ENCODE measurements at places on chromosomes 13 and 19.

DNA sequence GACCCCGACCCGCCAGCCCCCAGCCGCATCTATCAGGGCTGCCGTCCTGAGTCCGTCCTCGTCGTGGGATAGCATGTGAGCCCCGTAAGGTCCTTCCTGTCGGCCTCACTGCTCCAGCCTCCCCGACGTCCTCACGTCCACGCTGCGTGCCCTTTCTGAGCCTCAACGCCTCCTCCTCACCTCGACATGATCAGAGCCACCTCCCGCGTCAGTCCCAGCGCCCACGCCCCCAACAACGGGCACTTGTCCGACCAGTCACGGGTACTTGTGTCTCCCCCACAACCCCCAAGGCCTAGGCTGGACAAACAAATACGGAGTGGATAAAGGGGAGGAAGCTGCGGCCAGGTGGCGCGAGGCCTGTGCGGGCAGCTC lies 665 bp downstream of the ZNF497 start:
- peak; percentile 45 for DNase-seq

- no peak for DNase-seq
Measured at GRCh38 chr19:5392486-5392885, 51.9 kb upstream of the PTPRS start.

DNA sequence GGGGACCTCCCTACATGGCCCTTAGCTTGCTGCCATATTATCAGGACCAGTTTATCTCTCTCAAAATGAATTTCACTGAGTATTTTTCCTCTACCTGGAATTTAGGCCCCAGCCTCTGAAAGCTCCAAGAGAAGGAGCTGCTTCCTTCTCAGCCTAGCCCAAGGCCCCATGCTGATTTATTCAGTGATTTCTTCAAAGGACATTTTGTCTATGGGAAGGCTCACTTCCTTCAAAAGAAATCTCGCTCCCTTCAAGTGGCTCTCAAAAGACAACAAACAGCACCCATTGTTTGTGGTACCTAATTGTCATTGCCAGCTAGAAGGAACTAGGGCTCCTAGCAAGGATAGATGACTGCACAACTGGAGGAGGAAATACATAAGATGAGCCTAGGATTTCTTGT lies 172.4 kb downstream of the SLC7A1 start:
- DNase-seq, result no peak

GRCh38 chr19:31676271-31677004 lies 327.2 kb upstream of the TSHZ3 start:
- DNase-seq, result no peak

DNA sequence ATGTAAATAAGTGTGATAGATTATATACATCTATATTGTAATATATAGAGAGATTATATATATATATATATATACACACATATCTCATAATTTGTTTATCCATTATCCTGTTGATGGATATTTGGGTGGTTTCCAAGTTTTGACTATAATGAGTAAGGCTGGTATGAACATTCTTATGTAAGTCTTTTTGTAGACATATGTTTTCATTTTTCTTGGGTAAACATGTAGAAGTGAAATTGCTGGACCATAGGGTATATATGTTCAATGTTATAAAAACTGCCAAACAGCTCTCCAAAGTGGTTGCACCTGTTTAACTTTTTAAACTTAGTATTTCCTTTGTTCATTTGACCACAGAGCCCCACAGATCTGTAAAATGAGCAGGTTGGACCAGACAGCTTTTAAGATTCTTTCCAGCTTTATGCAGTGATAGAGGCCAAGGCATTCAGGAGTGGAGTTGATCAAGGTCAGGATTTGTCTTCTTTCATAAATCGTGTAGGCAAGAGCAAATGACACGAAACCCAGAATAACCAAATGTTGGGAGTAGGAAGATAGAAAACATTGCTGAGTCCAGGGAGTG lies 21.7 kb upstream of the KATNAL1 start:
- peak; percentile 52 for DNase-seq

GRCh38 chr19:3179739-3180293 lies 1.2 kb downstream of the S1PR4 start:
- DNase-seq, result no peak

- DNase-seq, result no peak
Measured at GRCh38 chr19:35715355-35715809, 2.4 kb upstream of the KMT2B start.

DNA sequence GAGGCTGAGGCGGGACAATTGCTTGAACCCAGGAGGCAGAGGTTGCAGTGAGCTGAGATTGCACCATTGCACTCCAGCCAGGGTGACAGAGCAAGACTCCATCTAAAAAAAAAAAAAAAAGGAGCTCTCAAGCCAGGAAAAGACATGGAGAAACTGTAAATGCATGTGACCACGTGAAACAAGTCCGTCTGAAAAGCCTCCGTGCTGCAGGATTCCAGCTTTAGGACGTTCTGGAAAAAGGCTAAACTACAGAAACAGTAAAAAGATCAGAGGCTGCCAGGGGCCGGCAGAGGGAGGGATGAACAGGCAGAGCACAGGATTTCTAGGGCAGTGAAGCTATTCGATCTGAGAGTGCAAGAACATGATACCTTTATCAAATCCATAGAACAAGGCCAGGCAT lies 40.7 kb upstream of the NDUFS7 start:
- no peak for DNase-seq

- DNase-seq, result peak; percentile 20
Measured at GRCh38 chr13:45092663-45093062, 27.6 kb upstream of the GTF2F2 start.

DNA sequence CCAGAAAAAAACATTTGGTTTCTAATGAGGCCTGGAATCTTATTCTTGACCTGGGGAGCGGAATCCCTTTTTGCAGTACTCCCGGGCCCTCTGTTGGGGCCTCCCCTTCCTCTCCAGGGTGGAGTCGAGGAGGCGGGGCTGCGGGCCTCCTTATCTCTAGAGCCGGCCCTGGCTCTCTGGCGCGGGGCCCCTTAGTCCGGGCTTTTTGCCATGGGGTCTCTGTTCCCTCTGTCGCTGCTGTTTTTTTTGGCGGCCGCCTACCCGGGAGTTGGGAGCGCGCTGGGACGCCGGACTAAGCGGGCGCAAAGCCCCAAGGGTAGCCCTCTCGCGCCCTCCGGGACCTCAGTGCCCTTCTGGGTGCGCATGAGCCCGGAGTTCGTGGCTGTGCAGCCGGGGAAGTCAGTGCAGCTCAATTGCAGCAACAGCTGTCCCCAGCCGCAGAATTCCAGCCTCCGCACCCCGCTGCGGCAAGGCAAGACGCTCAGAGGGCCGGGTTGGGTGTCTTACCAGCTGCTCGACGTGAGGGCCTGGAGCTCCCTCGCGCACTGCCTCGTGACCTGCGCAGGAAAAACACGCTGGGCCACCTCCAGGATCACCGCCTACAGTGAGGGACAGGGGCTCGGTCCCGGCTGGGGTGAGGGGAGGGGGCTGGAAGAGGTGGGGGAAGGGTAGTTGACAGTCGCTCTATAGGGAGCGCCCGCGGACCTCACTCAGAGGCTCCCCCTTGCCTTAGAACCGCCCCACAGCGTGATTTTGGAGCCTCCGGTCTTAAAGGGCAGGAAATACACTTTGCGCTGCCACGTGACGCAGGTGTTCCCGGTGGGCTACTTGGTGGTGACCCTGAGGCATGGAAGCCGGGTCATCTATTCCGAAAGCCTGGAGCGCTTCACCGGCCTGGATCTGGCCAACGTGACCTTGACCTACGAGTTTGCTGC lies at the start of gene ICAM4:
Gene ICAM4 (plus strand): TSS at position 153 of the 935 bp plus-strand sequence. CDS start 58 bp downstream, at position 211.
- no peak for DNase-seq

- DNase-seq, result no peak
Measured at GRCh38 chr13:24407844-24408243, 98.5 kb downstream of the C1QTNF9 start.

- DNase-seq, result no peak
Measured at GRCh38 chr19:49741210-49741844, 21.8 kb downstream of the TSKS start.

DNA sequence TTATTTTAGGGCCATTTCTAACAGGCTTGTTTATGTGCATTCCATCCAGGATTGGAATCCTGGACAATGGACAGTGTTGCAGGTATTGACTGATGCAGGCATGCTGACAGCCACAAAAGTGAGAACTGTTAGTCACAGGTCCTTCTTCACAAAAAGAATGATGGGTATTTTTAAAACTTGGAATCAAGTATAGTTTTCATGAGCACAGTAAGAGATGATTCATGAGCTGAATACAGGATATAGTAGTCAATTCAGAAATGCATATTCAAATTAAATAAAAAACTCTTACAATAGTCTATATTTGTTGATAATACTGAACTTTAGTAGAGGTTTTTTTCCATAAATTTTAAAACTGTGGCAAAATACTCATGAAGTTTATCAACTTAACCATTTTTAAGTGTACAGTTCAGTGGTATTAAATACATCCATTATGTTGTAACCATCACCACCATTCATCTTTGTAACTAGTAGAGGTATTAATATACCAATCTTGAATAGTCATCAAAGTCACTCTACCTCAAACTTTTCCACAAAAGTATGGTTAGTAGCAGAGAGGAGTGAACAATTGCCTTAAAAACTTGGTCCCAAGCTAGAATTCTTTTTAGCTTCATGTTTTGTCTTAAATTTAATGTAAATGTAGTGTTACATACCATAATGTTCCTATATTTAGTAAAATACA lies 79.5 kb downstream of the KCNRG start:
- peak; percentile 24 for DNase-seq

DNA sequence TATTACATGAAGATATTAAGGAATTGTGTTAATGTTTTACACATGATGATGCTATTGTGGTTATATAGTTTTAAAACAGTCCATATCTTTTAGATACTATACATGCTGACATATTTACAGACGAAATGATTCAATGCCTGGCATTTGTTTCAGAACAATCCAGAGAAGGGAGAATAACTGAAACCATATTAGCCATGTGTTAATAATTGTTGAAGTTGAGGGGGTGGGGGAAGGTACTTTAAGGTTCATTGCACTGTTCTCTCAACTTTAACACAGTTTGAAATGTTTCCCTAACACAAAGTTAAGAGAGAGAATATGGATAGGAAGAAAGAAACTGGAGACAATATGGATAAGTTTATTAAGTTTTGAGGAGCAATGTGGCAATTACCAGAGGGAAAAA lies 5.8 kb downstream of the CRYL1 start:
- peak; percentile 39 for DNase-seq

- no peak for DNase-seq
Measured at GRCh38 chr19:14222886-14223285, 16.9 kb upstream of the ADGRL1 start.

DNA sequence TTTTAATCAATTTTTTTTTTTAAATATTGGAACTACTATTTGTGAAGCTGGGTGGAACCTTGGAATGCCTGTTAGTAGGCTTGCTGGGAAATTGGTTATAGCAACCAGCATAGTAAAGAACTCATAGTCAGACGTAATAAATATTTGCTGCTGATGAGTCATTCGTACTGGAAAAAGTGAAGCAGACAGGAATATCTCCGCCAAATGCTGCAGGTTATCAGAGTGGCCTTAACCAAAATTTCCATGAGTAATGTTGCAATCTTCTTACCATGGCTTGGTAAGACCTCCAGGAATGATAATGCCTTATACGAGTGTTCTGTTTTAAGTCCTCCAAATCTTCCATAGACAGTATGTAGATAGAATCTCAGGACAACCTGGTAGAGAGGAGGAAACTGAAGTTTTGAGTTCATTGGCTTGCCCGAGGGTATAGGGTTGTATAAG lies 34.2 kb downstream of the MBNL2 start:
- peak; percentile 96 for DNase-seq

DNA sequence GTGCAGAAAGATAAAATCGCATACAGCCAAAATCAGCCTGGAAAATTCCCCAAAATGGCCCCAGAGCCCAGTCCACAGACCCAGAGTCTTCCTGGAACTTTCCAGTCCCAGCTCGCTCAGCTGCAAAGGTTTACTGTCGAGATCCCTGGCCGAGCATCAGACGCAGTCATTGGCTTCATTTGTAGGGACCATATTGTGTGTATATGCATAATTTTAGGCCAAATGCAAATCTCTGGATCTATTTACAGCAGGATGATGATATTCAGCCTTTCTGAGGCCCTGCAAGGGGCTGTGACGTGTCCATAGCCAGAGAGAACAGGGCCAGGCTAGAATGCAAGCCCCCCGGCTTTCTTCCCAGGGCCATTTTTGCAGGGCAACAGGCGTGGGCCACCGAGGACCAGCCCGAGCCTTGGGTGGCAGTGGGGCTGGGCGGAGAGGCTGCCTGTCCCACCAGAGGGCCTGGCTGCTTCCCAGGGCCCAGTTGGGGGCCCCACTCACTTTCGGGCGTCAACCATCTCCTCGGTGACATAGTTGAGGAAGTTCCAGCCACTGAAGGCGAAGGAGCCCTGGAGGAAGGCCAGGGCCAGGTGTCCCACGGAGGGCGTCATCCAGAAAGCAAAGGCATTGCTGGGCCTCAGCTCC lies 13.7 kb downstream of the SLC7A10 start:
- no peak for DNase-seq

DNA sequence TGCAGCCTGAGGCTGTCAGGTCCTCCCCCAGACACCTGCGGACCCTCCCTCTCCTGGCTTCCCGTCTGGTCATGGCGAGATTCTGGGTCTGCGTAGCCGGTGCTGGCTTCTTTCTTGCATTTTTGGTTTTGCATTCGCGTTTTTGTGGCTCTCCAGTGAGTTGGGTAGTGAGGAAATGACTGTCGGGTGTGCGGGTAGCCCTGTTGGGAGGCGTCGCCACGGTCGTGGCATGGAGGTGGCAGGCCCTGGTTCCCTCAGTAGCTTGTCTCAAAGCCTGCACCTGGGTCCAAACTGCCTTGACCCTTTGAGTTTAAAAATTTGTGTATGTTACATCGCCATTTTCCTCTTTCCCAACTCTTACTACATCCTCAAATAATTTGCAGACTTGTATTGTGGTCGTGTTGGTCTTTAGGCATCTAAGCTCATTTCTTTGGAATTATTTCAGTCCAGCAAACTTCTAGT lies 344 bp downstream of the NHLRC3 start:
- DNase-seq, result peak; percentile 25

DNA sequence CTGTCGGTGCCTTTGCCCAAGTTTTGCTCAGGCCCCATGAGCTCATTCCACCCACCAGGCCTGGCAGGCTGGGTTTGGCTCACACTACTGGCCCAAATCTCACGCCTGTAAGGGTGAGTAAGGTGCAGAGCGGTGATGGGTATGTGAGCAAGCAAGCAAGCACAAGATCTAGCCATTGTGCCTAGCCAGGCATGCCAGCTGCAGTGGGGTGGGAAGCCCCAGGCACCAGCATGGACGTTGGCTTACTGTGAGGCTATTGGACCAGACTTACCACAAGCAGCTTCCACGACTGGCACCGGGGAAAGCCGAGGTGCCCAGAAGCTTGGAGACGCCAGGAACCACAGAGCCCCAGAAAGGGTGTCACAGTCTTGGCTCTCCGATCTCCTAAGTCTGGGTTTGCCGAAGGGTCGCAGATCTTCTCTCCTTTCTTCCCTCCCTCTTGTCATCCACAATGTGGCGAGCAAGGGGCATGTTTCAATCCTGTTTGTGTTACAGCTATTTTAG lies 2659.4 kb upstream of the PCDH20 start:
- no peak for DNase-seq

DNA sequence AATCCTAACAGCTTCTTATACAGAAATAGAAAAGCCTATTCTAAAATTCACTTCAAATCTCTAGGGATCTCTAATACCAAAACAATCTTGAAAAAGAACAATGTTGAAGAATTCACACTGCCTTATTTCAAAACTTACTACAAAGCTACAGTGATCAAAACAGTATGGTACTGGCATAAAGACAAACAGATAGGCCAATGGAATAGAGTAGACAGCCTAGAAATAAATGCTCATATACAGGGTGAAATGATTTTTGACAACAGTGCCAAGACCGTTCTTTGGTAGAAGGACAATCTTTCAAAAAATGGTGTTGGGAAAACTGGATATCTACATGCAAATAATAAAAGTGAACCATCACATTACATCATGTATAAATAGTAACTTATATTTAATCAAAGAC lies 11.8 kb upstream of the ZNF563 start:
- no peak for DNase-seq

Measured in fibroblast of skin of right quadriceps (primary cell).